KG1 (cell line): ENCODE measurements at places on chromosomes 1 and 21.

DNA sequence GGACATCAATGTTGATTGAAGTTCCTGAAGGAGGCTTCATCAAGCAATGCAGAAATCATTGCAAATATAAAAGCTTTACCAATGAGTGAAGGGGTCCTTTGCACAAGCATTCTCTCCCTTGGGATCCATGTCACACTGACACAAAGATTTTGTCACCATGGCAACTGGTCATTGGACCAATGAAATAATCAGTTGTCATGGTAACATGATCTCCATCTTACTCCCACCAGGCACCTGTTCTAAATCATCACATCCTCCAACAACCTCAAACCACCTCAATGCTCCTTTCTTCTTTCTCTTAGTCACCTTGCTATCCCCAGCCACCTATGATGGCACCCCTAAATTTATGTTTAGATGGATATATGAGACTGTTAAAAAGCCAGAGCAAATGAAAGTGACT lies 13.5 kb upstream of the FOXJ3 start:
- no peak for DNase-seq

DNA sequence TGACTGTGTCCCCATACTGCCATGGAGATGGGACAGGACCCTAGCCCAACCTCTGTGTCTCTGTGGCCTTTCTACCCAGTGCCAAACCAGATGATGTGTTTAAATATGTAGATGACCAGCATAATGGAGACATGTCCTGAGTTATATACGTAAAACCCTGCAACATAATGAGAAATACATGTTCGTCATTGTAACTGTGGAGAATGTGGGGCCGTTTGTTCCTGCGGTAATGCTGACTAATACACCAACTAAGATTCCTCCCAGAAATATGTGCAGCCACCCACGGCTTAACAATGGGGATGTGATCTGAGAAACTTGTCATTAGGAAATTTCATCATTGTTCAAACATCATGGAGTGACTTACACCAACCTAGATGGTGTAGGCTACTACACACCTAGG lies 71.7 kb upstream of the SIM2 start:
- DNase-seq = no peak

GRCh38 chr1:96207936-96208335 lies 513.6 kb upstream of the PTBP2 start:
- no peak for DNase-seq

DNA sequence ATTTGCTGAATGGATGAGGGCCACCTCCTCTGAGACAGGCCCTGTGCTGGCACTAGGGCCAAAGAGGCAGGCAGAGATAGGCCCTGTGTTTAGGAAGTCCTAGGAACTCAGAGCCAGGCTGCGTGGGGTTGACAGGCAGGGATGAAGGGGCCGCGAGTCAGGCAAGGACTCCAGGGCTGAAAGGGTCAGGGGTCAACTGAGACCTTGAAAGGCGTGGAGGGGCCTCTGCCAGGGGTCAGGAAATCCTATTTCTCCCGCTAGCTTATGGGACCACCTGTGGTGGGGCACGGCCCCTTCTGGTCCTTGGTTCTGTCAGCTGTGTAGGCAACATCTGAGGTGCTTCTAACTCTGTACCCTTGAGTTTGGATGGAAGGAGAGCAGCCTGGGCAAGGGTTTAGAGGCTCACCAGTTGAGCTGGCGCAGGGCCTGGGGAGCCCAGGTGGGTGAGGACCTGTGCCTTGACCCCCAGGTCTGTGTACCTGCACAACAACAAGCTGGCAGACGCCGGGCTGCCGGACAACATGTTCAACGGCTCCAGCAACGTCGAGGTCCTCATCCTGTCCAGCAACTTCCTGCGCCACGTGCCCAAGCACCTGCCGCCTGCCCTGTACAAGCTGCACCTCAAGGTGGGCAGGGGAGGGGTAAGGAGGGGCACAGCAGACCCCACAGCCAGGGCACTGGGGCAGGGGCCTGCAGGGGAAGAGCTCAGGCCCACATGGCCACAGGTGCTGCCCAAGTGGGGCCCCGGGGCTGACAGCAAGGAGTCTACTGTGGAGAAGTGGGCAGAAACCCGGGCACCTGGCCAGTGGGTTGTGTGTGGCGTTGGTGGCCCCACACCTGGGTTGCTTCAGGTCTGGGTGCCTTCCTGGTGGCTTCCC lies 14.9 kb downstream of the PODN start:
- DNase-seq = no peak

DNA sequence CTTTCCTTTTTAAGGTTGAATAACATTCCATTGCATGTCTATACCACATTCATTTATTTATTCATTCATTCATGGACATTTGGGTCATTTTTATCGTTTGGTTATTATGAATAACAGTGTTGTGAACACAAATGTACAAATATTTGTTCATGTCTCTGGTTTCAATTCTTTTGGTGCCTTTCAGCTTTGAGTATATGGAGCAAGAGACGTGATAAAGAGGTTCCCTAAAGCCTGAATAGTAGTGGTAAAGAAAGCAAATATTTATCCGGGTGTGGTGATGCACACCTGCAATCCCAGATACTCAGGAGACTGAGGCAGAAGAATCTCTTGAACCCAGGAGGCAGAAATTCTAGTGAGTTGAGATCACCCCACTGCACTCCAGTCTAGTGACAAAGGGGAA lies 5.3 kb upstream of the RLF start:
- no peak for DNase-seq

- DNase-seq = no peak
Observed at GRCh38 chr21:16873176-16873575, 639.7 kb upstream of the CXADR start.

GRCh38 chr21:46179708-46180078 lies 4.6 kb downstream of the SPATC1L start:
- no peak for DNase-seq

GRCh38 chr1:84973498-84974334 lies 23.2 kb downstream of the MCOLN2 start:
- no peak for DNase-seq

DNA sequence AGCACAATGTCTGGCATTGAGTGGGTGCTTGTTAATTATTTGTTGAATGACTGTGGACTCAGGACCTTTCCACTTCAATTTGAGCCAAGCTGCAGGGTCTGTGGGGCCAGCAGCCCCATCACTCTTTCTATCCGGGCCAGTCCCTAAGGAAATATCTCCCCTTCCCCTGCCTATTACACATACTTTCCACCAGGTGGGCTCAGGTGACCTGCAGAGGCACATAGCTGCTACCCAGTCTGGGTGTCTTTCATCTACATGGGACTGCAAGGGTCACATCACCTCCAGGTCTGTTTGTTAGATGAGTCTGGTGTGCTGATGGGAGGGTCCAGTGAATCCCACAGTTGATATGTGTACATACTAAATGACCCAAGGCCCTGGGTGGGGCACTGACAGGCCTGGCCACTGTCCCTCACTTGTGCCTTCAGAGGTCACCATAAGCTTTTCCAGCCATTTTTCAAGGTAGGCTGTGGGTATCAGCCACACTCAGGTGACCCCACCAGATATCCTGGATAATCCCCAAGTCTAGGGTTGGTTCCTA lies 59.5 kb upstream of the KDM4A start:
- no peak for DNase-seq

DNA sequence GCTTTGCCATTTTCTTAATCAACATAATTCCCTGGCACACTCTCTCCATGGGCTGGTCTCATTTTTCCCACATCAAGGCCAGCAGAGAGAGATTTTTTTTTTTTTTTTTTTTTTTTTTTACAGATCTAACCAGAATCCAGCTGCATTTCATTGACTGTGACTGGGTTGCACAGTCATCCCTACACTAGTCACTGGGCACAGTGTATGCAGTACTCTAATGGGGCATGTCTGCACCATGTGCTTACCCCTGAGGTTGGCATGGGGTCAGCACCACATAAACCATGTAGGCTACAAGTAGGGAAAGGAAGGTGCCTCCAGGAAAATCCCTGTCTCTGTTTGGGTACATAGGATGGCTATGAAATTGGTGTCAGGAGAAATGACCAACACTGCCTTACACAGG lies 64.1 kb upstream of the LRP8 start:
- DNase-seq = no peak

GRCh38 chr1:53326598-53327181 lies 1.2 kb downstream of the LRP8 start:
- DNase-seq = peak; percentile 63

DNA sequence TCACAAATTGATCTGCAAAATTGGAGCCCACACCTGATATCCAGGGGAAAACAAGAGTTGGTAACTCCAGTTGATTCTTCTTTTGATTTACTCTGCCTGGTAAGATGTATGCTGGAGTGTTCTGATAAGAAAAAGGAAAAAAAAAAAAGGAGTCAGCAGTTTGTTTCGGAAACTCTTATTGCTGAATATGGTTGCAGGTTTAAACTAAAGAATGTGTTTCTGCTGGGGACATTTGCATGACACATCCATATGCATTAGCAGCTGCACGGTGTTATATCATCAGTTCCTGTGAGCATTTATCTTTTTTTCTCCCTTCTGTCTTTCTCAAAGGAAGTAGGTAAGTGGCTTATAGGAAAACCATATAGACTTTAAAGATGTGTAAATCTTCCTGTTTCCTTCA lies 418.5 kb upstream of the ESRRG start:
- no peak for DNase-seq

DNA sequence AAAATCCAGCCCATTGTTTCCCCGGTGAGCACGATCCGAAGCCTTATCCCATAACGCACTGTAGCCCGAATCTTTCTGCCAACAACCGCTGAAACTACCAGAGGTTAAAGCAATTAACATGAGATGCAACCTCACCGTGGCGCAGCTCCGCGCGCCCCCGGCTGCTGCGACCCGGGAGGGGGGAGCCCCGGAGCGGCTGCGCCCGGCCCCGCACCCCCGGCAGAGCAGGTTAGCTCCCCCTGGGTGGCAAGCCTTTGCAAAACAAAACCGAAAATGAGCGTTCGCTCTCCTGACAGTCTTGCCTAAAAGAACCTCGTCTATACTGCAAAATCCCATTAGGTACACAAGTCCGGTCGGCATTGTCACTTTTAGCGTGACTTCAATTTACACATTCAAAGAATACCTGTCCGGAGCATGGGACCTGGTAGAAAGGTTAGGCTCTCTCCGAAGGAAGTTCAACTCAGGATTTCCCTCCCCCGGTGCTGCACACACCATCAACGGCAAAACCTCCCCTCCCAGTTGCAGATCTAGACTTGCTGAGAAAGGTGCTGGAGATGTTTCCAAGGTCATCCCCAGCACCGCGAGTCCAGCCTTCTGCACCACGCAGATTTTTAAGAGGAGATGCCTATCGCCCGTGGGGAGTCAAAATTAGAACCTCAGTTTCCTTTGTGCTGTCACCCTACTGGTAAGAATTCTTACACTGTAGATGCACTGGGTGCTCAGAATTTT lies 107.5 kb downstream of the ZNF281 start:
- DNase-seq = peak; percentile 37

GRCh38 chr21:46202592-46203202 lies 18.4 kb upstream of the SPATC1L start:
- no peak for DNase-seq

DNA sequence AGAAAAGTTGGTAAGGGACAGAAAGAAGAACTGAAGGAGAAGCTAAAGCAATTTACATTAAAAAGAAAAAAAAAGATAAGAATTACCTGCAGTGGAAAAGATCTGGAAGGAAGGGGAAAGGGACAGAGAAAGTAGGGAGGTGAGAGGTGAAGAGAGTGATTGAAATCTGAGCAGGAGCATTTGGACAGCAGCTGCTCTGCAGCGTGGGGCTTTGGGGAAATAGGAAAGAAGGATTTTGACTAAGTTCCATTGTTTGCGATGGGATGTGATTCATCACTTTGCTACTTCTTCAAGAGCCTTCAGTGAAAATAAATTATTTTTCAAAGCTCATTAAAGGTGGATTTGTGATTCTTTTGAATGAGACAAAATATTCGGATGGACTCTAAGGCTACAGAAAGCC lies 26.1 kb upstream of the NMNAT2 start:
- DNase-seq = no peak

- DNase-seq = no peak
Observed at GRCh38 chr1:31510853-31511789, 65.2 kb upstream of the TINAGL1 start.

DNA sequence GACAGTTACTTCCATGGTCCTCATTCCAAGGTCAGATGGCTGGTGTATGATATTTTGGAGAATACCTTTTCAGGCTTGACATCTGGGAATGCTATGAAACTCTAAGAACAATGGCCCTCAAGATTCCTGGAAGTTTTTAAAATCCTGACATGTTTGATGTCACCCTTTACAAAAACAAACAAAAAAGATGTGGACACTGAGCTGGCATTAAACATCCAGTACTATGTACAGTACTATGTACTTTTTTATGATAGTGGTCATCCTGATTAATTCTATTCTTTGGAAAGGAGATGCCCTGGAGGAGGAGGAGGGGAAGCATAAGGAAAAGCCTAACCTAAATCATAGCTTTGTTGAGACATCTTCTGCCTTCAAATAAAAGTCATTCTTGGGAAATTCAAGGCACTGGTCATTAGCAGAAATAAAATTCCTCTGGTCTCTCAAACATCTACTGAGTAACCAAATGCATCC lies 235.4 kb downstream of the HMCN1 start:
- DNase-seq = no peak

DNA sequence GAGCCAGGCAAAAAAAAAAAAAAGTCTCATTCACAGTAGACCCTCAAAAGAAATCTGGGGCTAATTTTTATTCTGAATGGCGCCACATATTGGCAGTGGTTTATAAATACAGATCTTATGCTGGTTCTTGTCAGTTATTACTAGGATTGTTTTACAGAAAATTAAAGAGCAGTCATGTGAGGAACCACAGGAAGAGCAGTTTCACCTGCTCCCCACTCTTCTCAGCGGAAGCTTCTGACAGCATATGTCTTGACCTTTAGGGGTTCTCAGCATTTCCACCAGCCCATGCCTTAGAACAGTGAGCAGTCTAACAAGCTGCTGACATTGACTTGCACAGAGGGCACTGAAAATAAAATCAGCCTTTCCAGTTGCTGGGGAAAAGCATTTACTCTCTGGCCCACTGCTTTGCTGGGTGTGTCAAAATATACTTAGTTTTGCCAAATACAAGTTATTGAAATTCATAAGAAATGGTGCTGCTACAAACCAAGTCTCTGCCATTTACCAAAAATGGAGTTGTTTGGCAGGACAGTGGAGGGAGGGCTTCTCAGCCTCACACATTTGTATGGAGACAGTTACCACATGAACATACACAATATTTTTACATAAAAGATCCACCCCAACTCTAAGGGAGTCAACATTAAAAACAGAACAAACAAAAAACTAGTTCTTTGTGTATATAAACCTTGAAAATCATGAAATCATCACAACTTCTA lies 144.2 kb downstream of the SYT2 start:
- DNase-seq = no peak

- no peak for DNase-seq
Observed at GRCh38 chr1:35278886-35279554, 10.5 kb downstream of the ZMYM4 start.
